G401 (cell line): ENCODE measurements at places on chromosomes 4 and X.

GRCh38 chr4:3255611-3256186, 6.7 kb downstream of the MSANTD1 start:
- DNase-seq = no peak

GRCh38 chrX:138710866-138711341, 613 bp downstream of the FGF13 start:
- no peak for DNase-seq

DNA sequence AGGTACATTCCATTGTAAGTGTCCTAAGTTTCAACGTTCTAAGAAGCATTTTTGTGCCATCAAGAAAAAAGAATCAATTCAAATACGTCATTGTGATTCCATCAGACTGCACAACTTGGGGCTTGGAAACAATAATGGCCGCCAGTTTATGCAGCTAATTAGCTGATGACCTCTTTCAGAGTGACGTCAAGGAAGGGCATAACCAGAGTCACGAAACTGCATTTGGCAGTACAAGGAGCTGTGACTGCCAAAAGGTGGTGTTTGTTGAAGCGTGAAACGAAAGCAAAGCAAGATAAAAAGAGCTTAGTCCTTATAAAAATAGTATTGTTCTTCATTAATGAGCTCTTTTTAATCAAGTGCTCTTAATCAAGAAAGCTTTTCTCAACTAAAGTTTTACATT, 81.1 kb upstream of the SH3RF1 start:
- DNase-seq = peak; percentile 5

GRCh38 chr4:11632025-11632424, 203.3 kb upstream of the HS3ST1 start:
- no peak for DNase-seq

GRCh38 chr4:97185233-97185632, 958.0 kb downstream of the STPG2 start:
- DNase-seq = no peak

- DNase-seq = no peak
These were observed 107.3 kb upstream of the ENPP6 start for GRCh38 chr4:184324939-184325477.

DNA sequence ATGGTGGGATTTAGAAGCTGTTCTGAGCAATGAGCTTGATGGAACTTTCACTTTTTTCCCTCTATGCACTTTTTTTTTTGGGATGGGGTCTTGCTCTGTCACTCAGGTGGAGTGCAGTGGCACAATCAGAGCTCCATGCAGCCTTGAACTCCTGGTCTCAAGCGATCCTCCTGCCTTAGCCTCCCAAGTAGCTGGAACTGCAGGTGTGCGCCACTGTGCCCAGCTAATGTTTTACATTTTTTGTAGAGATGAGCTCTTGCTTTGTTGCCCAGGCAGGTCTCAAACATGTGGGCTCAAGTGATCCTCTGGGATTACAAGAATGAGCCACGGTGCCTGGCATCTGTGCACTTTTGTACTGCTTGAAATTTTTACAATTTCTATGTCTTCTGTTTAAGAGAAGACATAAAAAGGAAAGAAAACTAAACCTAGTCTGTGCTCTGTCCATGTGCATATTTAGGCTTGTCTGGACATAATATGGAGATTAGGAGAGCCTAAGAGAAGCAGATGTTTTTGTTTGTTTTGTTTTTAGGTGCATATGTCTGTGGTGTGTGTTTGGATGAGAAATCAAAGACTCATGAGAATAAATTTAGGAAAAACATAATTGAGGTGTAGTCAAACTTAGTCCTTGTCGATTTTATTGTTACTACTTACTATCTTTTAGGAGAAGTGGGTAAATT, 16.5 kb downstream of the PDLIM5 start:
- no peak for DNase-seq

GRCh38 chr4:152063621-152064240, 302.9 kb upstream of the GATB start:
- no peak for DNase-seq

- peak; percentile 52 for DNase-seq
These were observed 43.1 kb upstream of the FGF2 start for GRCh38 chr4:122783301-122784215.

- DNase-seq = no peak
These were observed 19.0 kb upstream of the PAGE4 start for GRCh38 chrX:49809891-49810632.

DNA sequence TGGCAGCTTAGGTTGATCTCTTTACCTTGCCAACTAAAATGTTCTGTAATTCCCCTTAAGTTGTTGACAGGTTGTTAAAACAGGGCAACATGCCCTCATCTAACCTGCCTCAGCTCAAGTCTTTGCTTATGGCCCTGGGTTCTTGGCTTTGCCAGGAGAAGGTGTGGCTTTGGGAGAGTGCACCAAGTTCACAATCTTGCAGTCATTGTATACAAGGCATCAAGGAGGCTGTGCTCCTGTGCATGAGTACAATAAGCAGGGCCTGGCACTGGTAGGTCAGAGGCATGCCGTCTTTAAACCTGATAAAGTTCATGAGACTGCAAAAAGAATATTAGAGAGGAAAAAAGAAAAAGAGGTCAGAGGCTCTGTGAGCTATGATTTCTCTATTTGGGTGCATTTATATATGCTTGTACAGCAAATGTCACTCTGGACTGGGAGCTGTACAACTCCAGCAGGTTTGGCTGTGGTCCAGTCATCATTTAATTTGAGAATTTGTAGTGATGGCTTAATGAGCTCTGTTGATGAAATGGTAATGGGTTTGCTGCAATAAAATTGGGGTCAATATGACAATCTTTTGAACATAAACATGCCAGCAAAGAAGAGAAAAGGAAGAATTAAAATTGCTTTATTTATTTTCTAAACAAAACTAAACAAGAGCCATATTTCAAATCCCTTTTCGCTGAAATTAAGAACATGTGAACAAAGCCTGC, 30.3 kb downstream of the AREG start:
- DNase-seq = no peak

GRCh38 chrX:120604361-120604782, 471 bp downstream of the MCTS1 start:
- peak; percentile 39 for DNase-seq

DNA sequence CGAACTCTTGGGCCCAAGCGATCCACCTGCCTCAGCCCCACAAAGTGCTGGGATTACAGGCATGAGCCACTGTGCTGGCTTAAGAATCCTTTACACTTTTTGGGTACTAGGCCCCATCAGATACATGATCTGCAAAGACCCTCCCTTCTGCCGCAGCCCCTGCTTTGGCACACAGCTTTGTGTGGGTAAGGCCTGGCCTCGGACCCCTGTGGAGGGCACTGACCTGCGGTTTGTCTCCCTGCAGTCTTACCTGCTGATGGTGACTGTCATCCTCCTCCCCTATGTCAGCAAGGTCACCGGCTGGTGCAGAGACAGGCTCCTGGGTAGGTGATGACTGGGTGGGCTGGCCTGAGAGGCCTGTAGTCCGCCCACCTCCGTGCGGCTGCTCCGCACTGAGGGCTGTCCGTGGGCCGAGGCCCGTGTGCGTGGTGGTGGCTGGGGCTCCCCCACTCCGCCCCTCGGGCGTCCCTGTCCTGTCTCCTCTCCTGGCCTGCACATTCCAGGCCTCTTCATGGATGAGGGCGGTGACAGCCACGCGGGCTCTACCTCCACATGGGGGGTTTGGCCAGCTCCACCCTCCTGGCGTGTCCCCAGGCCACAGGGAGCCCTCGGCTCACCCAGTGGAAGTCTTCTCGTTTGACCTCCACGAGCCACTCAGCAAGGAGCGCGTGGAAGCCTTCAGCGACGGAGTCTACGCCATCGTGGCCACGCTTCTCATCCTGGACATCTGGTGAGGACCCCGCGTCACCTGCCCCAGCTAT, 18.0 kb downstream of the DGKQ start:
- DNase-seq = no peak

DNA sequence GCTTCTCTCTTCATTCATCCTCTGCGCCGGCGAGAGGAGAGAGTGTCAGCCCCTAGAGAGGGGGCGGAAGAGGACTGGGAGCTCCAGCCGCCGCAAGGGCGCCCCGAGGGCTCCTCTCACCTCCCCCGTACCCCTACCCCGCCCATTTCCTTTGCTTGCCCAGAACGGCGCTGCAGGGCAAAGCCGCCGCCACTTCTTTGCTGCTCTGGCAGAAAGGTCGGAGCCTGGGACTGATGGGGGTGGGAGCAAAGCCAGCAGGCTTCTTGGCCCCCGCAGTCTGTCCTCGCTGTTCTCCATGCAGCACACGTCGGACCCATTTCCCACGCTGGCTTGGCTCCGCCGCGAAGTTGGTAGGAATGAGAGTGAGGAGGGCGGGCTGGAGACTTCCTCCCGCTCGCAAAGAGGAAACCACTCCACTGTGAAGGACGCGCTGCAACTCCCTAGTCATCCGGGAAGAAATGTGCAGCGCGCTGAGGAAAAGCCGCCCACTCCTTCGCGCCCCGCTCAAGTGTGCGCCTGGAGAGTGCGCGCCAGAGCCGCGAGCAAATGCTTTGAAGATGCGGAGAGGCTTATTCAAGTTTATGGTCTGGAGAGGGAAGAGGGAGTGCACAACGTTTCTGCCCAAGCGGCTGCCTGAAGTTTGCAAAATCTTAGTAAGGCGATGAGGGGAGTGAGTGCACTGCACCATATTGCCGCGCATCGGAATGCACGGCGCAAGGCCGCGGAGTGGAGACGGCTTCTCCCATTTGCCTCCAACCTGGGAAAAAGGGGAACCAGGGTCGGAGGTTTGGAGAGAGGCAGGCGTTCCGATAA, 2.8 kb upstream of the PCDH7 start:
- peak; percentile 19 for DNase-seq

- no peak for DNase-seq
These were observed 148.3 kb downstream of the STOX2 start for GRCh38 chr4:184053434-184053833.

DNA sequence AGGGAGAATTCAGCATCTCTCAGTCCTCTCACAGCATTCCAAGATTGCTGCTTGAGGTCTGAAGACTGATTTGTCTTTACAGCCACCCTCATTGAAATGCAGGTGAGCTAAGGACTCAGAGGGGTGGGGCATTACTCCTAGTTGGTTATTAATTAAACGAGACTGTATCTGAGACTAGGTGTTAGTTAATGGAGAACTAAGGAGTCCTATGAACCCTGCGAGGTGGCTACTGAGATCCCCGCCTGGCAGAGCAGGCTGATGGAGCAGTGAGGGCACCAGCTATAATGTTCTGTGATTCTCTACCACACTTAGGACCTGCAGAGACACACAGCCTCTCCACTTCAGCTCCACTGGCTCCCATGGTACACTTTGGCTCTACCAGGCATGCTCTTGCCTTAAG, 215.3 kb downstream of the MID1IP1 start:
- no peak for DNase-seq

DNA sequence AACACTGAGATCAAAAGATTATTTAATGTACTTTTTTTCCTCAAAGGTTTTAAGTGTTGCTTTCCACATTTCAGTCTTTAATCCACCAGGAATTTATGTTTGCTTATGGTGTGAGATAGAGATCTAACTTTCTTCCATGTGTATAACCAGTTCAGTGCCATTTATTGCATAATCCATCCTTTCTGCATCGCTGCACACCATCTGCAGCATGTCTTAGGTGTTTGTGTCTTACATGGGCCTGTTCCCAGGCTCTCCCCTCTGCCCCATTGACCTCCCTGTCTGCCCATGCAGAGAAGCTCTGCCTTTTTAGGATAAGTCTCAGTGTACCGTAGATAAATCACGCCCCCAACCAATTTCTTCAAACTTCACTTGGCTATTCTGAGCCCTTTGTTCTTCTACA, 30.3 kb downstream of the NSDHL start:
- DNase-seq = no peak

DNA sequence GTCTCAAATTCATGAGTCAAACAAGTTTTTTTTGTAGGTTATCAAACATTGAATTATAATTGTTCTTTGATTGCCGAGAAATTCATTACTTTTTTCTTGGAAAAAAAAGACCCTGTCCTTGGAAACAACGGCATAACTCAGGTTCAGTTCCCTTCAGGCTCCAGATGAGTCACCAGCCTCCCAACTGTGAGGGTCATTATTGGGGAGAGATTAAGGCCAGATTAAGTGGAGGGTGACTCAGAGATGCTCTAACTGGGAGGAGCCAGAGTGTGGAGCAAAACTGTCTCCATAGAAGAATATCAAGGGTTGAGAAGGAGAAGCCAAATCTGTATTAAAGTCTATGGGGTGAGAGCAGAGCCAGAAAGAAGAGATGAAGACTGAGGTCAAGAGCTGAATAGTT, 9.6 kb downstream of the ADGRG4 start:
- DNase-seq = no peak
